Heart left ventricle (tissue), 16 donors: ENCODE measurements at places on chromosomes 2 and 18.

DNA sequence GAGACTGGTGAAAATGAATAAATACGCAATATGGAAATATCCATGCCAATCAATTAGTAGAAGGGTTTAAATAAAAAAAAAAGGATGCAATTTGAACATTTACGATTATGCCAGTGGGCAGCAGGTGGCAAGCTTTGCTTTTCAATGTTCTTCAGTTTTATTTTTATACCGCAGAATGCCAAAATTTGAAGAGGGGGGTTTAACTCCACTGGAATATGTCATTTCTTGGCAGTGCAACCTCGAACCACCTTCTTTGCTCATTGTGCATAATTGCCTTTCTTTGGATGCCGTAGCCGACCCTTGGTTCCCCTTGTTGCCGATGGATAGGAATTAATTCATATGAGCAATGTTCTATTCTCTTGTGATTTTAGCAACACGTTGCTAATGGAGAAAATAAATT is 88.0 kb downstream of the LTBP1 start:
- H3K4me1 ChIP-seq = peaks cover 3% of the 10 kb centered on the region
- no peak overlapping the region for H3K27ac ChIP-seq
- DNase-seq = no peak

DNA sequence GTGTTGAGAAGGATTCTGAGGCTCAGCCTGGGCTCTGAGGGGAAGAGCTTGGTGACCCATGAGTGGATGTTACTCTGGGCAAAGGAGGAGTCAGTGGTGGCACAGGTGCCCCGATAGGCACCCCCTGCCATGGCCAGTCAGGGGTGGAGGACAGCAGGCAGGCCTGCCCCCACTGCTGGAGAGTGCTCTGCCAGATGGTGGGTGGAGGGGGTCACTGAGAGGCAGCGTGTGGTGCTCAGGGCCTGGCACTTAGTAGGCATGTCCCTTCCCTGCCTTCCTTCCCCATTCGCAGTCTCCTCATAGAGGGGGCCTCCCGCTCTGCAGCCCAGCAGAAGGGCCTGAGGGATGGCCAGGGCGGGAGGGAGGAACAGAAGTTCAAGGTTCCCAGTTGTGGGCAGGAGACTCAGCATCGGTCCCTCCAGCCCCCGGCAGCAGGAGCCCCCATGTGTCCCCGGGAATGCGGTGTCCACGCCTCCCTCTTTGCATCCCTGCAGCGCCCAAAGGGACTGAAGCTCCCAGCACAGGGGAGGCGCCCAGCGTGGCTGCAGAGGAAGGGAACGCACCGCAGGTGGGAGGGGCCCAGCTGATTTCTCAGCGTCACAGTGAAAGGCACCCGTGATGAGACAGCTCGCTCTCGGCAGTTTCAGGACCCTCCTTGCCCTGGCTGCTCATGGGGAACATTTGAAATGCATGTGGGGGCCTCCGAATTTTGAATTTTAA is 5.7 kb upstream of the SNED1 start:
- no peaks in the 10 kb centered on the region for H3K27me3 ChIP-seq
- H3K4me3 ChIP-seq = no peak overlapping the region
- no peak overlapping the region for H3K27ac ChIP-seq
- DNase-seq = peak; percentile 16
- H3K4me1 ChIP-seq = peaks cover 22% of the 10 kb centered on the region
- no peaks in the 10 kb centered on the region for H3K36me3 ChIP-seq

- H3K4me1 ChIP-seq = no peaks in the 10 kb centered on the region
- DNase-seq = no peak
- no peaks in the 10 kb centered on the region for H3K36me3 ChIP-seq
- no peak overlapping the region for H3K27ac ChIP-seq
Observed at GRCh38 chr18:30302181-30302580, 740.4 kb downstream of the DSC3 start.

DNA sequence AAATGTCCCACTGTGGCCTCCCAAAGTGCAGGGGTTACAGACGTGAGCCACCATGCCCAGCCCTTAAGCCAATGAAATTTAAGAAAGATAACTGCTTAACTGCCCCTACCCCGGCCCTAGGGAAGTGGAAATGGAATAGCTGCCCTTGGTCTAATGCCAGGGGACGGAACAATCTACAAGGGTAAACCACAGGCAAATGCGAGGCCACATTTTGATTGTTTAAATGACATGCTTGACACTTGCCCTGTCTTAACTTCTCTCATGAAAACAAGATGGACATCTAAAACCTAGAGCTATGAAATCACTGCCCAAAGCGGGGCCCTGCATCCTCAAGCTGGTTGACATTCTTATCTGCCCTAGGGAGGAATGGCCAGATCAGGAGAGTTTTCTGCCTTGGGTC is 5.5 kb upstream of the ITSN2 start:
- no peak overlapping the region for H3K4me3 ChIP-seq
- no peak for DNase-seq
- H3K27ac ChIP-seq = peak overlapping the region; percentile 18

DNA sequence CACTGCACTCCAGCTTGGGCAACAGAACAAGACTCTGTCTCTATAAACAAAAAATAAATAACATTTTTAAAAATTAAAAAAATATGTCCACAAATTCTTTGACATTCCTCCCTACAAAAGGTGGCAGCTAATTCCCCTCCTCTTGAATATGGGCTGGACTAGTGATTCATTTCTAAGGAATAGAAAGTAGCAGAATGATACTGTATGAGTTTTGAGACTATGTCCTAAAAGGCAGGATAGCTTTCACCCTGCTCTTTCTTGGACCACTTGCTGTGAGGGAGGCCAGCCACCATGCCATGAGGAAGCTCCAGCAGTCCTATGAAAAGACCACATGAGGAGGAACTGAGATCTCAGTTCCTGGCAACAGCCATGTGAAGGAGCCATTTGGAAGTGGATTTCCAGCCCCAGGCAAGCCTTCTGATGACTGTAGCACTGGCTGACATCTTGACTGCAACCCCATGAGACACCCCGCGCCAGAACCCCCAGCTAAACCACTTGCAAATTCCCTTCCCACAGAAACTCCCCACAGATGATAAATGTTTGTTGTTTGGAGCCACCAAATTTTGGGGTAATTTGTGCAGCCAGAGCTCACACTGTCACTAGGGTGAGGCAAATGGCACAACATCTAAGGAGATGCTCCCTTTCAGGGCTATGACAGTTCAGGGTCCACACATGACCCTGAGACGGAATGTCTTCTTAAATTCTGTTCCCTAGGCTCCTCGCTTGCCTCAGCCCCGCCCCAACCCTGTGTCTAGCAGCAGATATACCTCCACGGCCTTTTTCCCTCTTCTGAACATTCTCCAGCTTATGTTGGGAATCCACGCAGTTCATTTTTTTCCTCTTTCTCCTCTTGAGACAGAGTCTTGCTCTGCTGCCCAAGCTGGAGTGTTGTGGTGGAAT is 17.1 kb upstream of the ATOH8 start:
- no peaks in the 10 kb centered on the region for H3K36me3 ChIP-seq
- H3K27ac ChIP-seq = peak overlapping the region; percentile 69
- no peaks in the 10 kb centered on the region for H3K27me3 ChIP-seq
- peaks cover 20% of the 10 kb centered on the region for H3K4me1 ChIP-seq

DNA sequence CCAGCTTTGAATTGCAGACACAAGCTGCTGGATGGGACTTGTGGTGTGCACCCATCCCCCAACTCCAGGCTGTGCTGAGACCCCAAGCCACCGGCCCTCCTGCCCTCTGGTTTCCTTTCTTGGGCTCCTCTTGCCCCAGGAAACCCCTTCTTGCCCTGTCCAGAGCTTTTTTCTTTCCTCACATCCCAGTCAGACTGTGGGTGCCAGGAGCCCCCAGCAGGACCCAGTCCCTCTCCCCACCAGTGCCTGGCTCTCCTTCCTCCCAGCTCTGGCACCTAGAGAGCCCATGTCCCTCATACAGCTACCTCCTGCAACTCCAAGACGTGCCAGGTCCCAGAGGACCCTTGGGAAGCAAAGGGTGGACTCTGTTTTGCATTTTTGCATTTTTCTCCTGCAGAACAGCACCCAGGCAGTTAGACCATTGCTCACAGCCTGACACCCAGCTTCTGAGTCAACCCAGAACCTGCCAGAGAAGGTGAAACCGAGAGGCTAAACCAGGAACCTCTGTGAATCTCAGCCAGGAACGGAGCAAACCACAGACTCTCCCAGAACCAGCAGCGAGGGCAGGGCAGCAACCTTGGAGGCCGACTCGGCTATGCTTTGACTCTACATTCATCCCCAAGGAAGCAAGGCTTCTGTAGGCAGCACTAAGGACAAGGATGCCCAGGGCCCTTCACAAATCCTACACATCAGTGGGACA is 221.1 kb downstream of the ANAPC1 start:
- no peak overlapping the region for H3K27ac ChIP-seq
- DNase-seq = no peak
- no peaks in the 10 kb centered on the region for H3K36me3 ChIP-seq
- no peaks in the 10 kb centered on the region for H3K27me3 ChIP-seq
- no peak overlapping the region for H3K4me3 ChIP-seq

GRCh38 chr2:138691667-138692066 is 88.5 kb downstream of the NXPH2 start:
- no peak overlapping the region for H3K27ac ChIP-seq
- no peak overlapping the region for H3K4me3 ChIP-seq
- DNase-seq = no peak
- H3K4me1 ChIP-seq = peaks cover 4% of the 10 kb centered on the region
- H3K36me3 ChIP-seq = no peaks in the 10 kb centered on the region
- no peaks in the 10 kb centered on the region for H3K27me3 ChIP-seq

DNA sequence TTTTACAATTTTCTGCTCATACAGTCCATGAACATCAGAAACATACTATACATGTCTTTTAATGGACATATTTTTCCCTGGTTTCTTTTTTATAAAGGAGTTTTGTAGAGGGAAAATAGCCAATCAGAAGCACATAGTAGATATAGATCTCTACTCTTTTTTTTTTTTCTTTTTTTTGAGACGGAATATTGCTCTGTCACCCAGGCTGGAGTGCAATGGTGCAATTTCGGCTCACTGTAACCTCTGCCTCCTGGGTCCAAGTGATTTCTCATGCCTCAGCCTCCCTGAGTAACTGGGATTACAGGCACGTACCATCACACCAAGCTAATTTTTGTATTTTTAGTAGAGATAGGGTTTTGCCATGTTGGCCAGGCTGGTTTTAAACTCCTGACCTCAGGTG is 83.2 kb upstream of the MGAT5 start:
- no peaks in the 10 kb centered on the region for H3K36me3 ChIP-seq
- no peak overlapping the region for H3K4me3 ChIP-seq
- DNase-seq = no peak
- H3K4me1 ChIP-seq = peaks cover 36% of the 10 kb centered on the region
- H3K27me3 ChIP-seq = no peaks in the 10 kb centered on the region

DNA sequence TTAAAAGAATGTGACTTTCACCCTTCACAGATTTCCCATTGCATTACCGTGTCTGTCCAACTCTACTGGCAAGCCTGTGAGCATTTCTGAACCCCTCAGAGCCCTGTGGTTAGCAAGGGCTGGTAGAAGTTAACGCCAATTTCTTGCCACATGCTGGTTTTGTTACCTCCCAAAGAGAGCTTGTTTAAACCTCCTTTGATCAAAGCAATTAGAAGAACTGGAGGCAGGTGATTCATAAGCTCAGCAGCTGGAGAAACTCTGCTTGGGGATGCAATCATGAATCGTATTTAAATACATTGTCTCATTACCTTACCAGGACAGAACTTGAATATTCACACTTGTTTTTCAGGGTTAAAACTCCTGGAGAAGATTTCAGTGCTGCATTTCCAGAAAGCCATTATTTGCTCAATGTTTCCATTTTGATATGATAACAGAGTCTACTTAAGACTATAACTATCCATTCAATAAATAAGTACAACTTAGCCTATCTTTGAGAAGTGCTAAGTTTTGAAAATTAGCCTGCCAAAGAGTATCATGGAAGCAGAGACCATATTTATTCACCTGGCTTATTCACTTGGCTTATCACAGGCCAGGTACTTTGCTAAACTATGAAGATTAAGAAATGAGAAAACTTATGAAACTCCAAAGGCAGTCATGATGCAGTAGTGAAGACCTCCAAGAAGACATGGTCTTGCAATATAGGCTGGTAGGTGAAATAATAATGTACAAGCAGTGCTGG is 292.8 kb downstream of the INSIG2 start:
- H3K27me3 ChIP-seq = peaks cover 8% of the 10 kb centered on the region
- no peaks in the 10 kb centered on the region for H3K4me1 ChIP-seq
- H3K27ac ChIP-seq = no peak overlapping the region
- no peaks in the 10 kb centered on the region for H3K36me3 ChIP-seq
- H3K4me3 ChIP-seq = no peak overlapping the region
- no peak for DNase-seq

GRCh38 chr2:26974352-26974751 is 3.9 kb downstream of the MAPRE3 start:
- peaks cover 43% of the 10 kb centered on the region for H3K4me1 ChIP-seq
- no peak for DNase-seq
- H3K27ac ChIP-seq = no peak overlapping the region
- no peak overlapping the region for H3K4me3 ChIP-seq
- H3K36me3 ChIP-seq = no peaks in the 10 kb centered on the region

DNA sequence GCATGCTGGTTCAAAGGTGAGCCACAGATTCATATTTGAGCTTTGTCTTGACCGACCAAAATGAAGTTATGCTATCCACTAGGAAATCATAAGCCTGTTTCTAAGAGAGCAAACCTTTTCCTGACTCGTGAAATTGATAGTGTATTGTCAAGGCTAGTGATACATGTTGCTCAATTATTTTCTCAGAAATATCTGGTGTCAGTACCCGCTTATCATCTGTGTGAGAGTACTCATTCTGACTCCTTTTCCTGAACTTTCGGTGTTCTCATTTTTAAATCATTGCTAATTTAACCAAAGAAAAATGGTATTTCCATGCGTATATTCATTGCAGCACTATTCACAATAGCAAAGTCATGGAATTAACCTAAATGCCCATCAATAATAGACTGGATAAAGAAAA is 56.2 kb downstream of the SGPP2 start:
- no peak overlapping the region for H3K4me3 ChIP-seq
- no peaks in the 10 kb centered on the region for H3K27me3 ChIP-seq
- no peak overlapping the region for H3K27ac ChIP-seq
- no peaks in the 10 kb centered on the region for H3K36me3 ChIP-seq
- peaks cover 1% of the 10 kb centered on the region for H3K4me1 ChIP-seq

- no peaks in the 10 kb centered on the region for H3K36me3 ChIP-seq
- H3K27me3 ChIP-seq = no peaks in the 10 kb centered on the region
- no peak overlapping the region for H3K27ac ChIP-seq
Observed at GRCh38 chr18:47949202-47949601, 18.7 kb upstream of the SMAD2 start.

GRCh38 chr2:47479863-47480262 is 76.9 kb downstream of the MSH2 start:
- DNase-seq = no peak
- no peak overlapping the region for H3K4me3 ChIP-seq
- H3K27me3 ChIP-seq = no peaks in the 10 kb centered on the region
- no peak overlapping the region for H3K27ac ChIP-seq
- peaks cover 65% of the 10 kb centered on the region for H3K36me3 ChIP-seq

GRCh38 chr18:13460946-13461345 is 242.4 kb downstream of the LDLRAD4 start:
- H3K36me3 ChIP-seq = no peaks in the 10 kb centered on the region
- peaks cover 36% of the 10 kb centered on the region for H3K4me1 ChIP-seq
- DNase-seq = no peak
- no peak overlapping the region for H3K4me3 ChIP-seq
